Inflammatory macrophage (primary cell): ENCODE measurements at places on chromosomes 1 and 21.

- no peak for DNase-seq
These were observed 27.4 kb upstream of the VAV3 start for GRCh38 chr1:107992347-107992746.

DNA sequence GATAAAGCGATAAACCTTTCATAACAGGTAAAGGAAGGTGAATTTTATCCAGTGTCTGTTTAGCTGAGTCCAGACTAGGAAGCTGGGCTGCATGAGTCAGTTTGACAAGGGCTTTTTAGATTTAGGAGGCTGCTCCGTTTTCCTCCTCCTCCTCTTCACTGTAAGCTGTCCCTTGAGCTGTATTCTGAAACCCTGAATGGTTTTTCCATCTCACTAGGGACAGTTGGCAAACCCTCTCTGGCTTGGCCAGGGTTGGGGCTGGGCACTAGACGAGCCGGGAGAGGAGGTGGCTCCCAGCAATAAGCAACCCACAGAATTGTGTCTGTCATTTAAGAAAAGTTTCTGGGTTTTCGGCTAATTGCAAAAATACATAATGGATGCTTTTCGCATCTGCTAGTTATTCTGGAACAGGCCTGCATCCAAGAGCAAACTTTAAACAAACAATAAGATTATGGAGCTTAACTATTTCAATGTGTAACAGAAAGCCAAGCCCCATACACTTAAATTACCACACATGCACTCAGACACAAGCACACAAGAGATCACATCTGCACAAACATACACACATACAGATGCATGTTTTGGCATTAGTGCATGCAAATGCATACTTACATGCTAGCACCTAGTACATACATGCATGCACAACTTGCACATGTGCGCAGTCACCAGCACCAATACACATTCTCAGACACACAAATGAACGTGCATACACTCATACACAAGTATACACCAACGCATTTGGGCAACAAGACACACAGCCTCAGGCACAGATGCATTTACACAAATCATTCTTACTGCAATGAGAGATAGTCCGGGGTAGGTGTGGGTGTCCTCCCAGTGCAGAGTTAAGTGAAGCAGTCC, 27.8 kb upstream of the FOXE3 start:
- no peak for DNase-seq

DNA sequence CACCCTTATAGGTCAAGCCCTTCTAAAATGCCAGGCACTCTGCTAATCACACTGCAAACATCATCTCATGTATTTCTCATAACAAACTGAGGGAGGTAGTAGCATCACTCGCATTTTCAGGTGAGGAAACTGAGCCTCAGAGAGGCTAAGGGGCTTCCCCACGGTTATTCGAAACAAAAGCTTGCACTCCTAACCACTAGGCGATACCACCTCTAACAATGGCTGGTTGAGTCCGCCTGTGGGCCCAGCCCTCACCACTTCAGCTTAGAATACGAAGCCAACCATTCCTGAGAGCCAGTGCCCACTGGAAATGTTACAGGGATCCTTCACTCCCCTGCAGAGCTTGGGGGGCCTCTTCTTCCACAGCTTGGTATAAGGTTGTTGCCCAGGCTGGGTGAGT, 65.3 kb upstream of the TENT5C start:
- no peak for DNase-seq

- no peak for DNase-seq
These were observed 192.4 kb upstream of the SGIP1 start for GRCh38 chr1:66341446-66342089.

- no peak for DNase-seq
These were observed 41.1 kb upstream of the CSF3R start for GRCh38 chr1:36523850-36524249.

GRCh38 chr1:9835758-9836631, 12.2 kb upstream of the CLSTN1 start:
- no peak for DNase-seq

- DNase-seq = no peak
These were observed 40.6 kb downstream of the KCNA2 start for GRCh38 chr1:110565565-110565964.

GRCh38 chr1:2474933-2475371, 1.1 kb upstream of the PLCH2 start:
- no peak for DNase-seq

- DNase-seq = no peak
These were observed 1963.0 kb downstream of the NCAM2 start for GRCh38 chr21:22961258-22961657.

DNA sequence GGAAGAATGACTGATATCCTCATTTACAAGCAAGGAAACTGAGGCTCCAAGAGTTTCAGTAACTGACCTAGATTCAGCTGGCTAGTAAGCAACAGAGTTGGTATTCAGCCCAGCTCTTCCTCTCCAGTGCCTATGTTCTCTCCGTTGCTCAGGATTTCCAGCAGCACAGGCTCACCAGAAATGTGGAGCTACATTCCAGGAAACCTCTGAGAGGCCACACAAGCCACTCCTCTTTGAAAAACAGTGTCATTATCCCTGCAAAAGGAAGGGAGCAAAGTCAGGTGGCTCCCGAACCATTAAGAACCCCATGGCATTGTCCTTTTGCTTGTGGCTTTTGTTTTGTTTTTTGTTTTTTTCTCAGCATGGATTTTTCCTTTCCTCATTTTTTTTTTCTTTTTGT, 40.6 kb upstream of the DUSP10 start:
- no peak for DNase-seq

- peak; percentile 84 for DNase-seq
These were observed 48.0 kb upstream of the ZC3H11B start for GRCh38 chr1:219660666-219661463.

DNA sequence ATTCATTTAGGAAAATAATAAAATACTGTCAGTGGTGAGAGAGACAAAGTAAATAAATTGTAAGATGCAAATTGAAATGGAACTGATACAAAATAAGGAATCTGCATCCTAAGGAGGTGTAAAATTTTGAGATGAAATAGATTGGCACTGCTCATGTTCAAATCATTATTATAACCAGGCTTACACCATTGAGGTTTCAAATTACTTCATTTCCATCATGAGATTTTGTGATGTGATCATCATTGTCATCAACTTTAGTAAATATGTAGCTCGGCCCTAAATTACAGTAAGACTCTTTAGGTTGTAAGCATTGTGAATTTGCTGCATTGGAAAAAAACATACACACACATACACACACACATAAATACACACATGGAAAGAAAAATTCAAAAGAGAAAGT, 123.4 kb downstream of the SDCCAG8 start:
- DNase-seq = no peak
